ENCODE measurements at places on chromosomes 4 and X.

GRCh38 chr4:146334862-146335449, 120.6 kb downstream of the REELD1 start:
- no peak for DNase-seq

GRCh38 chr4:2069161-2069971, 10.2 kb downstream of the NAT8L start:
- DNase-seq = no peak

GRCh38 chr4:81811562-81812293, 340.0 kb upstream of the RASGEF1B start:
- DNase-seq = no peak

- no peak for DNase-seq
These were observed 8.9 kb upstream of the HAND2 start for GRCh38 chr4:173538909-173539445.

DNA sequence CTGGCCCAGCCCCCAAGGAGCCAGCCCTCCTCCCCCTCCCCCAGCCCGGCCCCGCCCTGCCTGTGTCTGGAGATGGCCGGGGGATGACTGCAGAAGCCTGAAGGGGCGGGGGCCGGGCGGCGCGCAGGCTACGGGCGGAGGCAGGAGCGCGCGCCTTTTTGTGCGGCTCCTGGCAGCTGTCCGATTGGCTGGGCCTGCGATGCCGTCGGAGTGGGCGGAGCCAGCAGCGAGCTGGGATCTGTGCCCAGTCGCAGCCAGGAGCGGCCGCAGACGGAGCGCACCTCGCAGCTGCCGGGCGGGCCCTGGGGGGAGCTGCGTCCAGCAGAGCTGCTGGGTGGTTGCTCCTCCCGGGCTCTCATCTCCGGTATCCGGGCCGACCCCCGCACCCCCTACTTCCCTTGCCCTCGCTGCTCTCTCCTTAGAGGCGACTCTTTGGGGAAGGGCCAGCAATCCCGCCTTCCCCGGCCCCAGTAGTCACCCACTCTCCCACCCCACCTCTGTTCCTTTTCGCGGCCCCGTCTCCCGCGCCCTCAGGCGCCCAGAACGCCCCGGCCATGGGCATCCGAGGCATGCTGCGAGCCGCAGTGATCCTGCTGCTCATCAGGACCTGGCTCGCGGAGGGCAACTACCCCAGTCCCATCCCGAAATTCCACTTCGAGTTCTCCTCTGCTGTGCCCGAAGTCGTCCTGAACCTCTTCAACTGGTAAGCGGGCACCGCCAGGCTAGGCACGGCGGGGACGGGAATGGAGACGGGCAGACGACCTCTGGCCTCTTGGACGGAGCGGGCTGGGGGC, at the start of gene GABRQ:
Gene GABRQ (plus strand): TSS at position 247 of the 794 bp plus-strand sequence. CDS start 308 bp downstream, at position 555.
- no peak for DNase-seq

- no peak for DNase-seq
These were observed 22.0 kb upstream of the PPARGC1A start for GRCh38 chr4:23911675-23912455.

- no peak for DNase-seq
These were observed 31.5 kb downstream of the TMEM271 start for GRCh38 chr4:544386-545105.

GRCh38 chrX:71168134-71168533, 23.5 kb downstream of the NLGN3 start:
- no peak for DNase-seq

GRCh38 chrX:53044995-53045394, 3.6 kb upstream of the GPR173 start:
- DNase-seq = no peak

- no peak for DNase-seq
These were observed 17.2 kb upstream of the ADGRL3 start for GRCh38 chr4:61182915-61183314.

- no peak for DNase-seq
These were observed 109.6 kb upstream of the STIM2 start for GRCh38 chr4:26751004-26751403.

DNA sequence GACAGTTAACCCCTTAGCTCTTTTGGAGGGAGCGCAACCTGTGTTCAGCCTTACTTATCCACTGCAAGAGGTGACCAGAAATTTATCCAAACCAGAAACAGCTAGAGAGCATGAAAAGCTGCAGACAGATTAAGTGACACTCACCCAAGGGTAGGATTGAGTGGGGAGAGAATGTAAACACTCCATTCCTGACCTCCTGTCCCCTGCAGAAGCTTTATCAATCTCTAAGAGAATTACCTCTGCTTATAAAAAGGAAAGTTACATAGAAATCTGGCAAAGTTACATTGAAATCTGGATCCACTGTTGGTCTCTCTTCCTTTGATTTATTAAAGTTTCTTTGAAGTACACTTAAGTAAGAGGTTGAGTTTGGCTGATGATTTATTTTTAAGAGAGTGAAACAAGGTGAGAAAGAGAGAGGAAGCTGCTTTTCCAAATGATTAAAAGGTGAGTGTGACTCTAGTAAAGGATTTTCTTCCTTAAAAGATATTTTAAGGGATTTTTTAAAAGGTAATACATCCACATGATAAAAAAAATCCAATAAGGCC, 112.3 kb downstream of the ANAPC4 start:
- DNase-seq = no peak

- DNase-seq = no peak
These were observed 1943.9 kb upstream of the IGFBP7 start for GRCh38 chr4:59054086-59054485.

Measured in stimulated activated CD8-positive, alpha-beta memory T cell treated with anti-CD3 and anti-CD28 coated beads, Interleukin-2, amount 100 ng/mL, for 1 hour (primary cell).